ENCODE measurements at places on chromosomes 6 and 20. TPM values are rescaled to one million over a fixed set of nuclear protein-coding genes. Genes with fewer than 3 reads are reported as not detected.

SPATA25 gene
- 2.0 TPM for total RNA-seq

DNA sequence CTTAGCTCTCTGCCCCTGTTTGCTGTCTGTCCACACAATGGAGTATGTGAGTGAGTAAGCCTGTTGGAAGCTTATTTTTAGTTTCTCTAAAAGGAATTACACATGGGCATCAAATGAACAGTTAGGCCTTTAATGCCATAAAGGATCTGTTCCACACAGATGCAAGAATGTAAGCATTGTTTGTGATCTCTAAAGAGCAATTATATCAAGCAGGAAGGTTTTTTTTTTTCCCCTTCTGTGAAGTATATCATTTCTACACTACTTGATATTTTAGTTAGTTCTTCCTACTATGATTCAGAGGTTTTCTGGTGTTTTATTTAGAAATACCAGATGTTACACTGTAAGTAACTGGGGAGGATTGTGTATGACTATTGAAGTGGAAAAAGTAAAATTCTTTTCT, 627.5 kb downstream of the COL12A1 start:
- no peak for DNase-seq

DNA sequence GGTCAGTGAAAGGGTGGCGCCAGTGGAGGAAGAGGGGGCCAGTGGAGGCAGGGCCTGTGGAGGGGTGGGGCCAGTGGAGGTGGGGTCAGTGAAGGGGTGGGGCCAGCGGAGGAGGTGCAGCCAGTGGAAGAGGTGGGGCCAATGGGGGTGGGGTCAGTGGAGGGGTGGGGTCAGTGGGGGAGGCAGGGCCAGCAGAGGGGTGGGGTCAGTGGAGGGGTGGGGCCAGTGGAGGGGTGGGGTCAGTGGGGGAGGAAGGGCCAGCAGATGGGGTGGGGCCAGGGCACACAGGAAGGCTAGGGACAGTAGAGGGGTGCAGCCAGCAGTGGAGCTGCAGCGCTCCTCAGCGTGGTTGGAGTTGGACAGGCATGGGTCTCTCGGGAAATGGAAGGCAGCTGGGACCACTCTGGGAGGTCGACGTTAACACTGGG, 18.7 kb downstream of the ADRM1 start:
- DNase-seq = peak; percentile 37

DNA sequence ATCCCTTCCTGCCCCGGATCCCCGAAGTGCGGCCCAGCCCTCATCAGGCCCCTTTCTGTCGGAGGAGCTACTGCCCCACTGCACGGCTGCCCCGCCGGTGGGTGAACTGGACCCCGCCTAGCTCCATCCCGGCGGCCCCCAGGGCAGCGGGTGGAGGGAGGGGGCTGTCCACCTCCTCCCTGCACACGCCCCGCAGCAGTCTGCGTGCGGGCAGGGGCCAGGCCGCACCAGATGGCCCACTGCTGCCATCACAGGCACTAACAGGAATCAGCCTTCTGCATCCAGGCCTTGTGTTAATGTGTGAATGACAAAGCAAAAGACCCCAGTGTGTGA, 54.9 kb upstream of the UNC93A start:
- DNase-seq = no peak

DNA sequence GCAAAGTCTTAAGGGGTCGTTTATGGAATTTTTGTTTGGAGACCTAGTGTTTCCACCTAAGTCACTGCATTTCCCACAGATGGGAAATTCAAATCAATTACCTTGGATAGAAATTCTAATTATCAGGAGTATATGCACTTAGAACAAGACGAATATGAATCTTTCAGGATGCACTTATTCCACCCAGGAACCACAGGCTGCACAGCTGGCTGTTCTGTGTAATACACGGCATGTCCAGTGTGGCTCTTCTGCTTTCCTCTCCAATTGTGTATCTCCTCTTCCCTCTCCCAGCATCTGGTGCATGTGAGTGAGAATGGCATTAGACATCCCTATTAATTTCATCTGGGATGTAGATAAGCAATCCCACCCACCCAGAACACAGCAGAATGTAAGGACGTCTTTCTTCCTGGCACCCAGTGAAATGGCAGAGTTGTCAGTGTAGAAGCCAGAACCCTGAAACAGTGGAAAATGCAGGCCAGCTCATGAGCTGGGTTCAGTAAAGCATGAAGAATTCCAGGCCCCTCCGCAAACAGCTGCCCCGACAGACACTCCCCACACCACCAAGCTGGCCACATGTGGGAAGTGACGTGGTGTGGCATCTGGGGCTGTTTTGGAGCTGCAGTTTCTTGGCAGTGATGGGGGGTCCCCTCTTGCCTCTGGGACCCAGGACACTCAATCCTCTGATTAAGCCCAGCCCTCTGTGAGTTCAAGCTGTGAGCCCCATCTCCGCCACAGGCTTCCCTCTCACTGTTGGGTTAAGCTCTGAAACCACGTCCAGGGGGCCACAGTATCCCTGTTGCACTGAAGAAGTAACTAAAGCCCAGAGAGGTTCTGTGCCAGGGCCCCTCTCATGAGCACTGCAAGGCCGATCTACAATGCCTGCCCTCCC, 180.1 kb upstream of the CST7 start:
- no peak for DNase-seq

- no peak for DNase-seq
Observed at GRCh38 chr6:106750142-106750918, 121.0 kb downstream of the QRSL1 start.

All from Right ventricle myocardium inferior (tissue), 1 donor.